IPS DF 19.7 (cell line): ENCODE measurements at places on chromosomes 12 and 14.
A peak's percentile ranks its signal among the peaks of the same experiment; 100 is the strongest.

DNA sequence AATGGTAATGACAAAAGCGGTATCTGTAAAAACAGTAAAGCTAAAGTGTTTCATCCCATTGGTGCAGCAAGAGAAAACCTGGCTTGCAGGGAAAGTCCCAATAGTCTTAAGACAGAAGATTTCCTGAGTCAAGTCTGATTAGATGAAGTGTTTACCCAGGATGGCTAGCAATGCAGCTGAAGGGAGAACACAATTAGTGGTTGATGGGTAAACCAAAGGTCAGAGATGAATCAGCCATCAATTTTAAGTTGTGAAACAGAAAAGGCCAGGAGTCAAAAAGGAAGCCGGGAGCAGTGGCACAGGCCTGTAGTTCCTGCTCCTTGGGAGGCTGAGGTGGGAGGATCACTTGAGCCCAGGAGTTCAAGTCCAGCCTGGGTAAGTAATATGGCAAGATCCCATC is 52.6 kb downstream of the SEC23A start:
- DNase-seq = no peak

DNA sequence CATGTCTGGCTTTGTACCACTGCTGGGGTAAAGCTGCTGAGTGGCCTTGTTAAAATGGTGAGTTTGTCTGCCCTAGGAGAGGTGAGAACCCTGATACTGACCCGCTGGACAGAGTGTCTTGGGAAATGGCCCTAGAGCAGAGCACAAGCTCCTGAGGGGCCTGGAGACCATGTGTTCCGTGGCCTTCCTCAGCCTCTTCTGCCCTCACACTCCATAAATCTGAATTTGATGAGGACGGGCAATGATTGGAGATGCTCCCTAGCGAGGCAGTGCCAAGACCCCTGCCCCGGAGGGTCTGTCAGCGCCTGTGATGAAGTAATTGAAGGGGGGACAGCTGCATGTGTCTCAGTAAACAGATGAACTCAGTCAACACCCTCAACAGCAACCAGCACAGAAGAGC is 54.1 kb downstream of the KCNA5 start:
- no peak for DNase-seq

DNA sequence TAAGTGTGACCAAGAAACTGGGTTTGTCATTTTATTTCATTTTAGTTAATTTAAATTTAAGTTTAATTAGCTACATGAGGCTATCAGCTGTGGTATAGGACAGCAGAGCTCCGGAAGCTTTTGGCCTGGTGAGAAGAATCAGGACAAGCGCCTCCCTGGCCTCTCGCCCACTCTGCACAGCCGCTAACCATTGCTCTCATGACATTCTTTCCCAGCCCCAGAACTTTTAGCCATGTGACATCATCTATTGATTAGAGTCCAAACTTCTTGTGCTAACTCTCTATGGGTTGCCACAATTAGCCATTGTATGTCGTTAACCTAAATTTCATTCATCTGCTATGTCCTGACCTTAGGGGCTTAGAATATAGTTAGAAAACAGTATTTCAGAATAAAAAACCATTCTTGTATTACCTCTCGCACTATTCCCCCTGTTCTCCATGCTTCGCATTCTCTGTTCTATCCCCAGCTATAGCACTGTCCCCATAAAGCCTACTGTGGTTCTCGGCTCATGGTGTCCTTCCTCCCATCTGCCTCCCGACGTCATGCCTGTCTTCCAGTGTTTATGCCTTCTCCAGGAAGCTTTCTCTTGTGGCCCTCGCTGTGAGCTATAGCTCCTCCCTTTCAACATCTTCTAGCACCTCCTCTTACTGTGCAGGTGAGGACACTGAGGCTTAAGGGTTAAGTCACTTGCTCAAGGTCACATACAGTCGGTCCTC is 23.5 kb downstream of the SSH1 start:
- DNase-seq = no peak

- DNase-seq = no peak
Observed at GRCh38 chr12:48300774-48301173, 49.9 kb downstream of the ZNF641 start.

- DNase-seq = no peak
Observed at GRCh38 chr12:7106082-7106481, 2.9 kb downstream of the C1RL start.

DNA sequence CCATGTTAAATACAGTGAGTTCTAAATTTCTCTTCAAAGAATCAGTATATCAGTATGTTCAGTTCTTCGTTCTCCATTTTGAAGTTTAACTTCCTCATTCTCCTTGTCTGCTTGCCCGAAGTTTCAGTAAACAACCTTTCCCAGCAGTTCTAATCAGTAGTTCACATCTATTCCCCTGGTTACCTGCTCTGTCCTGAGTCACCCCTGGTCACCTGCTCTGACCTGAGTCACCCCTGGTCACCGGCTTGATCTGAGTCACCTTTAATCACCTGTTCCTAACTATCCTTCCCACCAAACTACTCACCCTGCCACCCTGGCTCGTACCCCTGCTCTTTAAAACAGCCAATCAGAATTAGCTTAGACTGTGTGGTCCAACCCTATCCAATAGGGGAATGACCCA is 9.4 kb upstream of the OR10G3 start:
- no peak for DNase-seq

DNA sequence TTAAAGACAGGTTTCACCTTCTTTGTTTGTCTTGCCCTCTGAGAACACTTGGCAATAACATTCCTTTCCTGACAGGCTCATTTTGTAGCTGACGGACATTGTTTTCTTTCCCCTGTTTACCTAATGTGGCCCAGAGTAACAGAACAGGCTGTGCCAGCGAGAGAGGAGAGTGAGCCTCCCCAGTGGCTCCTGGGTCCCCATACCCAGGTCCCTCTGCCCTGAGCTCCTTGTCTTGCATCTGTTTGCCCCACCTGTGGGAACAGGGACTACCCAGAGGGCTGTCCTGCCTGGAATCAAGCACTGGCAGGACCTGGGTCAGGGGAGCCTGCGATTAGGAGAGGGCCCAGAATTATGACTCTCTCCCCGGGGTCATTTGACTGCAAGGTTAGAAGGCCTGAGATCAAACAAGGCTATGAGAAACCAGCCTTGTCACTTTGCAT is 222.9 kb downstream of the ZFP36L1 start:
- DNase-seq = no peak

GRCh38 chr14:75295061-75295461 is 16.4 kb downstream of the FOS start:
- DNase-seq = no peak

GRCh38 chr14:19851365-19851764 is 23.6 kb upstream of the OR4K2 start:
- DNase-seq = no peak

GRCh38 chr12:67854351-67854750 is 134.9 kb upstream of the IFNG-AS1 start:
- DNase-seq = no peak

- DNase-seq = no peak
Observed at GRCh38 chr12:18556161-18556560, 181.7 kb downstream of the PLCZ1 start.

DNA sequence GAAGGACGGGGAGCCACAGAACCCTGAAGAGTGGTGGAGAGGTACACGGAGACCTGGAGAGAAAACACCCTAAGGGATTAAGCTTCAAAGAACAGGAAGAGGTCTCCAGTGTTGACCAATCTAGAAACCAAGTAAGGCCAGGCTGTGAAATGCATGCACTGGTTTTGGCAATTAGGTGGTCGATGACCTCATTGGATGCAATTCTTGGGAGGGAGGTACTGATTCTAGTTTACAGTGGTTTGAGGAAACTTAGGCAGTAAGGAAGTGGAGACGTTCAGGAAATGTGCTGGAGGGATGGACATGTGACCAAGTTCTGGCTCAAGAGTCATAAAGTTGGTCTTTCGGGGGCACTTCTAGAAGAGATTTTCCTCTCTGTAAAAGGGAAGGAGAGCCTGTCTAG is 91.3 kb upstream of the CEP83 start:
- no peak for DNase-seq

DNA sequence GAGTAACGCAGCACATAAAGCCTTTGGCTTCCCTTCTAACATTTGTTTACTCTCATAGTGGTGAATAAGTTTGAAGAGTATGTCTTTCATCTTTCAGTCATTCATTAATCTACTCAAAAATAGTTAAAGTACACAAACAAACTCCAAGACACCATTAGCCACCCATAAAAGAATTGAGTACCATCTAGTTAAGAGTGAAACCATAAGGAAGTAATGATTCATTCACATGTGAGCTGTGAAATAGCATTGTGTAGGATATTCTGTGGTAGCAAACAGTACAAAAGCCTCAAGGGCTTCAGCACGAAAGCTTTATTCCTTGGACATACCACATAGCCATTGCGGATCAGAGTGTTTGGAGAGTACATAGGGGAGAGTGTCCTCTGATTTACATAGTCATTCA is 13.9 kb downstream of the SYT1 start:
- DNase-seq = no peak

GRCh38 chr12:47944685-47945340 is 18.6 kb upstream of the TMEM106C start:
- no peak for DNase-seq

DNA sequence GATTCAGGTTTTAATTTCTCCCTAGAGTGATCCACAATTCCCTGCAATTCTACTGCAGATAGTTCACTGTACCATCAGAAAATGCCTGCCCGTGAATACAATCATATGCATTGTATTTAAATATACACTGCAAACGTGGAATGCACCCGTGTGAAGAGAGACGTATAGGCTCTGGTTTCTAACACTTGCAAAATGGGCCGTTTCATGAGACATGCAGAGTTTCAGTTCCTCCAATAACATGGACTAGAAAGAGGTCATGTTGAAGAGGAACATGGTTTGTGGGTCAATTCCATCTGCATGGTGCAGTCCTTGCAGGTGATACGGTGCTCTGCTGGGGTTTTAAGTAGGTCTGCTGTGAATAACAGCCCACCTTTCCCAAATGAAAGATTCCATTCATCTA is 373.3 kb downstream of the TMEM132D start:
- DNase-seq = no peak

DNA sequence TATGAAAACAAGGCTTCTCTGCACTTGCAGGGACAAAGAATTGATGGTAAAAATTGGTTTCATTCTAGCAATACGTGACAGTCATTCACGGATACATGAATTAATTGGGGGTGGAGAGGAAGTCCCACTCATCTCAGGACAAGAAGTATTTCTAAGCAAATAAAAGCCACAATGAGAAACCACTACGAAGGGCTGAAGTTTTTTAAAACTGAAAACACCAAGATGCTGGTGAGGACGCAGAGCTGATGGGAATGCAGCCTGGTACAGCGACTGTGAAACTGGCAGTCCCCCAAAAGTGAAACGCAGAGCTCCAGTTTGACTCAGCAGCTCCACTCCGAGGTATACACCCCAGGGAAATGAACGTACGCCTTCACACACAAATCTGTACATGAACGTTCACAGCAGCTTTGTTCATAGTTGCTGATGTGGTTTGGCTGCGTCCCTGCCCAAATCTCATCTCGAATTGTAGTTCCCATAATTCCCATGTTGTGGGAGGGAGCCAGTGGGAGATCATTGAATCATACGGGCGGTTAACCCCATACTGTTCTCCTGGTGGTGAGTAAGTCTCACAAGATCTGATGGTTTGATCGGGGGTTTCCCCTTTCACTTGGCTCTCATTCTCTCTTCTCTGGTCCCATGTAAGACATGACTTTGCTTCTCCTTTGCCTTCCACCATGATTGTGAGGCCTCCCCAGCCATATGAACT is 89.0 kb downstream of the SCARB1 start:
- no peak for DNase-seq

DNA sequence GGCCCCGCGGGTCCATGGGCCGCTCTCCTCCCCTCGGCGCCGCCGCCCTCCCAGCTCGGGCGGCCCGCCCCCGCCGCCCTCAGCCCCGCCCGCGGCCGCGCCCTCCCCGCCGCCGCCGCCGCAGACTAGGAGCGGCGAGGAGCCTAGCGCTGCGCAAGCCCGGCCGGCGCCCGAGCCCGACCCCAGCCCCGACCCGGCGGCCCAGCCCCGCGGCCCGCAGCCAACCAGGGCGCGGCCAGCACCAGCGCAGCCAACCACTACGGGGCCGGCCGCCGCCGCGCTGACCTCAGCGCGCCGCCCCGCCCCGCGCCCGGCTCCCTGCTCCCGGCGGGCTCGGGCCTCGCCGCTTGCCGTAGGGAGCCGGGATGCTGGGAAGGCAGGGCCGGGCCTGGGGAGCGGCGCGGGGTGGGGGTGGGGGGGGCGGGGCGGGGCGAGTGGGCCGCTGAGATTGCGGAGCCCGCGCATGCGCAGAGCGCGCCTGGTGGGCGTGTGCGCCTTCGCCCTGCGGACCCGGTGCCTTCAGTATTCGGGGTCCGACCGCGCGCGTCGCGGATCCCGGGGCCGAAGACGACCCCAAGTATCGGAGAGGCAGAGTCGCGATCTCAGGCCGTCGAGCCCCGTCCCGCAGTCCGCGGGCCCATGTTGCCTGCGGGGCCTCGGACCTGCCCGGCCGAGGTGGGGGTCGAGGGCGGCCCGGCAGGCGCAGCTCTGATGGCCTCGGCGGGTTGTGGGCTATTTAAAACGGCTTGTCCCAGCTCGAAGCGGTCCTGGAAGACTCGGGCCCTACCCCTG is at the start of gene CDC42BPB:
Gene CDC42BPB, minus strand, starts transcription at position 178 of the 792 bp plus-strand sequence. CDS start 376 bp downstream, outside the sequence.
- no peak for DNase-seq

GRCh38 chr14:35999294-35999693 is 173.2 kb downstream of the BRMS1L start:
- no peak for DNase-seq

GRCh38 chr12:98653866-98654493 is 8.9 kb downstream of the APAF1 start:
- DNase-seq = peak; percentile 7

DNA sequence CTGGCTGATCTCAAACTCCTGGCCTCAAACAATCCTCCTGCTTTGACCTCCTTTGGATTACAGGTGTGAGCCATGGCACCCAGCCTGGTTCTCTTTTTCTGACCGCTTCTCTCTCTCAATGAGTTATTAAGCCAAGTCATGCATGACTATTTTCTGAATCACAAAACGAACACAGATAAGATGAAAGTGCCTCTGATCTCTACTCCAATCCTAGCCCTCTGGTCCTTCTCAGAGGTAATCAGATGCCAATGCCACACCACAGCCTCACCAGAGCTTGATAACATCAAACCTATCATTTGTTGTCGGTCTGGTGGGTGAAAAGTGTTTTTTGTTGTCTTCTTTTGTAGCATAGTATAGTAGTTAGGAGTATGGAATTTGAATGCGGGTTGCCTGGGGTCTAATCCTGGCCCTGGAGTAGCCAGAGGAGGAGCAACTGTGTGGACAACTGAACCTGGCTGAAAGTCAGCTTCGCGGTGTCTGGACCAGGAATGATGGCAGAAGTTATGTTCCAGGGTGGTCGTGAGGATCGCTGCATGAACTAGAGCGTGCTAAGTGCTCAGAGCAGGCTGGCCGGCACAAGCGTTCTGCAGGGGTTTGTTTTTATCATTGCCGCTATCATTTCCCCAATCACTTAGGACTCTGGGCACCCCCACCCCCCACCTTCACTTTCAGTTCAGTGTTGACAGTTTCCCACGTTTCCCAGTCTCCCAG is 77.9 kb downstream of the SPRING1 start:
- DNase-seq = no peak

- no peak for DNase-seq
Observed at GRCh38 chr12:116053479-116054200, 223.9 kb downstream of the MED13L start.

DNA sequence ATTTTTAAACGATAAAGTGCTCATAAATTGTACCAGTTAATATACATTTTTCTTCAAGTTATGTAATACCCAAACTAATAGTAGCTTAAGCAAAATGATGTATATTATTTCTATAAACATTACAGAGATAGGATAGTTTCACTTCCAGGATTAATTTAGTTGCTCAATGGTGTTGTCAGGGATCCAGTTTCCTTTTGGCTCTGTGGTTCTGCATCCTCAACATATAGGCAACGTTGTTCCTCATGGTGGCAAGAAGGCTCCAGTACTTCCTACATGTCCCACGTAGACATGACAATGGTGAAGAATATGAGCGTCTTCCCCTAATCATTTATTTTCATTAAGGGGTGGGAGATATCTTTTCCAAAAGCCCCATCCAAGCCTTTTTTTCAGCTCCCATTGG is 60.7 kb upstream of the DCD start:
- DNase-seq = no peak
